ENCODE measurements at places on chromosomes 1 and 21. TPM values are rescaled to one million over a fixed set of nuclear protein-coding genes. Genes with fewer than 3 reads are reported as not detected.

Gene F13B
- total RNA-seq = not detected

Gene RAB25
- 0.47 TPM for total RNA-seq

DNA sequence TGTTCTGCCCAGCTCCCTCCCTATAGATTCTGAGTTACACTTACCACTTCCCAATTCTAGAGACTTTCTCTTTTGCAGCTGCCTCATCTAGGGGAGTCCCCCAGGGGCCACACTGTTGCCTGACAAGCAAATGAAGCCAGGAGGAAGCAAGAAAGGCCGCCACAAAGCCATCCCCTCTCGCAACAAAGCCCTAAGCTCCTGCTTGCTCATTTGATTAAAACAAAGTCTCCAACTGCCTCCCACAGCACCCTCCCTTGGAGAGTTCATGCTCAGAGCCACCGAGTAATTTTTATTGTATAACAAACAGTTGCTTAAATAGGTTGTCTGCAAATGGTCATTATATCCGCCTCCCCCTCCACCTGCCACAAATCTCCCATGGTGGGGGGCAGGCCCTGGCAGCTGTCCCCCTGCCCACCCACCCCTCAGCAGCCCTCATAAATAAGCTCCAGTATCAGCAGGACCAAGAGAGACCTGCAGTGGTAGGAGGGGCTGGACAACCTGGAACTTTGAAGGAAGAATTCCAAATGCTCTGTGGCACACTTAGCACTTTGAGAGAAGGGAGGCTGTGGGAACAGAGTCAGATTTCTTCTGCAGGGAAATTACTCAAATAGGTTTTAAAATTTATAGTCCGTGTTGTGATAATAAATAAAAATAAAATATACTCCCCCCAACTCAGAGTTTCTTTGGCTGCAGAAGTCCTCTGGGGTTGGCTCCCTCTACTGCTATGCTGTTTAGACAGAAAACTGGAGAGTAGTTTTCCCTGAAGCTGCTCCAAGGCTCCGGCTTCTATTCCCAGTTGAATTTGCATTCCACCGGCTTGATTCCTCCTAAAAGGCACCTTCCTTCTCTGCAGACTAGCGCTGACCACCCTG is 237.5 kb downstream of the TTLL7 start:
- H3K27ac ChIP-seq = no peak overlapping the region
- peaks cover 9% of the 10 kb centered on the region for H3K4me1 ChIP-seq
- peaks cover 60% of the 10 kb centered on the region for H3K27me3 ChIP-seq
- H3K4me3 ChIP-seq = no peak overlapping the region
- no peak for DNase-seq

GRCh38 chr1:7375781-7376660 is 395.1 kb upstream of the VAMP3 start:
- no peak for DNase-seq
- H3K36me3 ChIP-seq = no peaks in the 10 kb centered on the region
- H3K4me3 ChIP-seq = no peak overlapping the region
- no peak overlapping the region for H3K27ac ChIP-seq
- H3K27me3 ChIP-seq = no peaks in the 10 kb centered on the region
